Activated CD4-positive, alpha-beta T cell treated with anti-CD3 and anti-CD28 coated beads for 1 hour (primary cell): ENCODE measurements at places on chromosomes 12 and 14.

DNA sequence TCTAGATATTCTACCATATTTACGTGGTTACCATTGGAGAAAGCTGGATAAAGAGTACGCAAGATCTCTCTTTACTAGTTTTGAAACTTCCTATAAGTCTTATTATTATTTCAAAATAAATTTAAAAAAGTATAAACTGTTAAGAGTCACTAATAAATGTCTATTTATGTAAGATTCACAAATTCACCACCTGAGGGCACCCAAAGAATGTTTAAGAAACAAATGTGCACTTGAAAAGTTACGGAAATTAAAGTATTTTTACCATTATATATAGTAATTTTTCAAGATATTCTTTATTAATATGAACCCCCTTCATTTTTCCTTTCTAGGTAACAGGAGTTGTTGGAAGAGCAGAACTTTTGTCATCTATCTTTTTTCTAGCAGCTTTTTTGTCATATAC lies 11.9 kb downstream of the TMTC3 start:
- no peak for DNase-seq

- no peak for DNase-seq
These were observed 38.7 kb downstream of the TTC8 start for GRCh38 chr14:88863167-88863566.

- DNase-seq: no peak
These were observed 181.2 kb downstream of the EMP1 start for GRCh38 chr12:13377698-13378097.

GRCh38 chr14:79596551-79596950 lies 614.8 kb downstream of the DIO2 start:
- DNase-seq: no peak

GRCh38 chr14:53047307-53048069 lies 96.6 kb upstream of the FERMT2 start:
- DNase-seq: no peak

GRCh38 chr14:51139121-51139681 lies 44.3 kb upstream of the TRIM9 start:
- DNase-seq: no peak

GRCh38 chr14:59265808-59266207 lies 77.3 kb downstream of the DAAM1 start:
- DNase-seq: no peak

DNA sequence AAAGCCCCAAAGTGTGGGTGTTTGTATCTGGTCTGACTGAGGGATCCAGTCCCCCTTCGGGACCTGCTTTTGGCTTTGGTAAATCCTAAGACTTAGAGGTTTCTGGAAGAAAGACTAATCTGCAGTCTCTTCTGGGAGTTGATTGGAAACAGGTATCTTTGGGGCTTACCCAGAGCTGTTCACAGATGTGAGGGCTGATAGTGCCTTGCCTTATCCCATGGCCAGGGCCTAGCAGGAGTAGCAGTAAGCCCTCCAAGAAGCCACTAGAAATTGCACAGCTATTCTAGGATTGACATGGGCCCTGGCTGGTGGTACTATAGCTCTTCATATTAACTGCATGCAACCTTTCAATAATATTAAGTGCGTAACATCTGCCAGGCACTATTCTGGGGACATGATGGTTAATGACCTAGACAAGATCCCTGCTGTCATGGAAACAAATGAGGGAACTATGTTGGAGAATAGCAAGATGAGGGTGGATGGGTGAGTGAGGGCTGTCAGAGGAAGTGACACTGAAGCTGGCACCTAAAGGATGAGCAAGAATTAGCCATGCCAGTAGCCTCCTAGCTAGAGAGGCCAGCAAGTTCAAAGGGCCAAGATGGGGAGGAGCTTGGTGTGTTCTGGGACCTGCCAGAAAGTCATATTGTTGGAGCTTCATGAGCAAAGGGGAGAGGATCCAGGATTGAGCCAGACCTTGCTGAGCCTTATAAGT lies 71.7 kb downstream of the CRADD start:
- DNase-seq: no peak

- DNase-seq: no peak
These were observed 84.2 kb upstream of the BMP4 start for GRCh38 chr14:54040846-54041245.

DNA sequence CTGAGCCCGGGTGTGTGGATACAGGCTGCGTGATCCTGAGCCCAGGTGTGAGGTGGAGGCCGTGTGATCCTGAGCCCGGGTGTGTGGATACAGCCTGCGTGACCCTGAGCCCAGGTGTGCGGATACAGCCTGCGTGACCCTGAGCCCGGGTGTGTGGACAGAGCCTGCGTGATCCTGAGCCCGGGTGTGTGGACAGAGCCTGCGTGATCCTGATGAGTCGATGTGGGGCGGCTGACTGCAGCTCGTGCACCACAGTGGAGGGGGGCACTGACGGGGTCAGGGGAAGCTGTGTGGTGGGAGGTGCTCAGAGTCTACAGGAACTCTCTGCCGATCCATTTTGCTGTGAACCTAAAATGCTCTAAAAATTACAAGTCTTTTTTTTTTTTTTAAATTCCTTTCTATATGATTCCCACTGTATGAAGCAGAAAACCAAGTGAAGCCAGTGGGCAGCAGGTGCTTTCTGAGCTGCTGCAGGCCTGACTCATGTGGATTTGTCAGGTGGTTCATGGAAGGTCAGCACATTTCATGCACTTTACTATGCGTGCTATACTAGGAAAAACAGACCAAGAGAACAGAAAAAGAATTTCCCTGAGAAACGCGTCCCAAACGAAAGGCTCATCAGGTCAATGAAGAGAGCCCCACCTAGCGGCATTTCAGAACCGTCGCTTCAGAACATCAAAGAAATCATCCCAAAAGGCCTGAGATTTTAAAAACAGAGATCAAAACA lies 19.3 kb downstream of the BRF1 start:
- DNase-seq: no peak

GRCh38 chr12:48933664-48934311 lies 8.5 kb upstream of the FKBP11 start:
- DNase-seq: no peak

DNA sequence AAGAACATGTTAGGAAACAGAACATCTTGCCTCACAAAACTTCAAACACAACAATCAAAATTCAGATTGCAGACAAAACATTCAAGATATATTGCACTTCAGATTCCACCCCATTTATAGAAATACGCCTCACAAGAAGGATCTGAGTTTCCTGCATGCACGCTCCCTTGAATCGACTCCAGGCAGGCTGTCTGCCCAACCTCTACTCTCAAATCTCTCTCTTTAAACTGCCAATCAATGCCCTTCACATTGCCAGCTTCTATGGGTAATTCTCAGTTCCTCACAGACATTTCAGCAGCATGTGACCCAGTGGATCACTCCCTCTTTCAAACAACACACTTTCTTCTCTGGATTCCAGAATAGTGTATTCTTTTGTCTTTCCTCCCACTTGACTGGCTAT lies 184.1 kb downstream of the PRKD1 start:
- no peak for DNase-seq

DNA sequence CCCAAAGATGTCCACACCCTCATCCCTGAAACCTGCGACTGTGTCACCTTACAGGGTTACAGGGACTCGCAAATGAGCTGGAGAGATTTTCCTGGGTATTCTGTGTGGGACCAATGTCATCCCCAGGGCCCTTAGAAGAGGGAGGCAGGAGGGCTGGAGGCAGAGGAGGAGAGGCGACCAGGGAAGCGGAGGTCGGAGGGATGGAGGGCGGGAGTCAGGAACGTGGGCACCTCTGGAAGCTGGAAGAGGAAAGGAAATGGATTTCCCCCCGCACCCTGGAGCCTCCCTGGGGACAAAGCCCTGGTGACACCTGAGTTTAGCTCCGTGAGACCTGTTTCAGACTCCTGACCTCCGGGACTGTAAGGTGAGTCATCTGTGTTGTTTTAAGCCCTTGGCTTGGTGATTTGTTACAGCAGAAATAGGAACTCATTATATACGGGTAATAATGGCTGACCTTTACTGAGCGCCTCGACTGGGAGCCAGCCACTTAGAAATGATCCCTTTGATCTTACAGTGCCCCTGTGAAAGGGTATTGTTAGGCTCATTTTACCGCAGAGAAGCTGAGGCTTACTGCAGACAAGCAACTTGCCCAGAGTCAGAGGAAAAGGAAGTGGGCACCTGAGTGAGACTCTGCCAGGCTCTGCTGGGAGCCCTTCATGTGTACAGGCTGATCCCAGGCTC lies 29.3 kb upstream of the FZD10 start:
- DNase-seq: no peak

DNA sequence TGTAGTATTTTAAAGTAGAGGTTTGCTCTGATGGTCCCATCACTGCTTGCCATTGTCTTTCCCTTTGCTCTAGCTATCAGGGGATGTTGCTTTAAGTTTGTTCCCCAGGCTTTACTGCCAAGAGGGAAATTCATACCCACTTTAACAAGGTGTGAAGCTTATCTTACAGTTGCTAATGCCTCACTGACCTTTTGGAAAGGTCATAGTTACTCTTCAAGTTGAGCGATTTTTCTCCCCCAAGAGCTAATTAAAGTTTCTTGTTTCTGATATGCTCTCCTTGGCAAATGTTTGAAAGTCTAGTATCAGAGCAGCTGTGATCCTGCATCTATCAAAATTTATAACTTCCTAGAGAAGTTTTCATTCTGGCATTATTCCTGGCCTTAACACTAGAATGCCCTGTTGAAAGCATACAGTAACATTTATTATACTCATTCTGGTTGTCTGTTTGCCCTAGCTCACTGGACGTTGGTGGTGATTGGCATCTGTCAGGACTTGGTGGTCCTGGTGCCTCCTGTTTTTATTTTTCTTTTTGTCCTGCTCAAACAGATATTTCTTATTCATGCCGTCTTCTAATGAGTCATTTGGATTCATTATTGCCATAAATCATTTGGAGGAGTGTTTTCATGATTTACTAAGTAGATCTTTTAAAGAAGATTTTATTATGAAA lies 8.1 kb downstream of the ATP2A2 start:
- DNase-seq: no peak

GRCh38 chr14:24382064-24382371 lies 14.0 kb downstream of the NFATC4 start:
- no peak for DNase-seq

- no peak for DNase-seq
These were observed 29.0 kb downstream of the PDE6H start for GRCh38 chr12:15001733-15002382.

DNA sequence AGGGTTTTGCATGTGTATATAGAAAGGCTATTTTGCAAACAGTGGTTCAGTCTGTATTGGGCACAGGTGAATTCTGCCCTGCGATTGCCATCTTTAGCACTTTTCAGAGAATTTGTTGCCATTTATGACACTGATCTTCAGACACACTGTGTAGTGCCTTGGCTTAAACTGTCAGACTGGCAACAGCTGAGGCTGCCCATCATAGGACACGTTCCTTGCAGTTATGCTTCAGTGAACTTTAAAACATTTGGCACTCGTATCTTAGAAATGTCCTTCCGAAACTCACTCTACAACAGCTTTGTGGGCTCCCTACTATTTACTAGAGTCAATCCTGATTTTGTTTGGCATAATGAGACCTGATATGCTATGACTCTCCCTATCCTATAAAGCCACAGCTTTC lies 29.1 kb downstream of the AP5M1 start:
- no peak for DNase-seq

DNA sequence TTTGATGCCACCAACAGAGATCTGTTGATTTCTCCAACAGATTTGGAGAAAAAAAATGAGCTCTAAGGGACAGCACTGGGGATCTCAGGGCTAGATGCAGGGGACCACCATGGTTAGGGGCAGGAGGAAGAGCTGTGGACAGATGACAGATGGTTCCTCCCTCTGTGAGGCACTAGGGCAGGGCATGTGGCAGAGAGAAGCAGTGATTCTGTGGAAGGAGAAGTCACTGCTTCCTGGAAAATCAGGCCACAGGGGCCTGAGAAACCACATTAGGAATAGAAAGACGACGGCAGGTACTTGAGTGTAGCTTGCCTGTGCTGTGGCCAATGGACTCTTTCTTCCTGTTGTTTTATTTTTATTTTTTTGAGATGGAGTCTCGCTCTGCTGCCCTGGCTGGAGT lies 24.9 kb upstream of the TMED2 start:
- no peak for DNase-seq

DNA sequence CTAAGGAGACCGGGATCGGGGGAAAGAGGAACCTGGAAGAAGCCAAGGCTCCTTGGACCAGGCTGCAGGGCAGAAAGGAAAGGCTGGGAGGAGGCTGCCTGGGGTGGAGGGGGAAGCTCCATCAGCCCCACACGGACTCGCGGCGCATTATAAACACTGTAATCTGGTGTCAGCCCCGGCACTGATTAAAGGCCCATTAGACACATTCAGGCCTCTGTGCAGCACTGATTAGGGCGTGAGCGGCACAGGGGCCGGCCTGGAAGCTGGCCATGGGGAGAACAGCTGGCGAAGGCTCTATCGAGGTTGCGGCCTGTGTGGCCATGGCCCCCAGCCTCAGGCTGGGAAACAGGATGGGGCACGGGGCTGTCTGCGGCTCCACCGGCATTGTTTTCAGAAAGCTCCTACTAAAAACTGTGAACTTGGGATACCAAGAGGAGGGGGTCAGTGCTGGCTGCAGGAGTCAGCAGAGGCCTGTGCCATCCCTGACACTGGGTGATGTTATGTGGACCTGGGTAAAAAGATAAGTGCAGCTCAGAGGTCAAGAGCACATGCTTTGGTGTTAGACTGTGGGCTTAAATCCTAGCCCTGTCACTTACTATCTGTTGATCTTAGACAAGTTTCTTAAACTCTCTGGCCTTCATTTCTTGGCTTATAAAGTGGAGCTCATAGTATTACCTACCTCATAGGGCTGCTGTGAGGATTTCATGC lies 10.6 kb downstream of the ACVRL1 start:
- DNase-seq: no peak

DNA sequence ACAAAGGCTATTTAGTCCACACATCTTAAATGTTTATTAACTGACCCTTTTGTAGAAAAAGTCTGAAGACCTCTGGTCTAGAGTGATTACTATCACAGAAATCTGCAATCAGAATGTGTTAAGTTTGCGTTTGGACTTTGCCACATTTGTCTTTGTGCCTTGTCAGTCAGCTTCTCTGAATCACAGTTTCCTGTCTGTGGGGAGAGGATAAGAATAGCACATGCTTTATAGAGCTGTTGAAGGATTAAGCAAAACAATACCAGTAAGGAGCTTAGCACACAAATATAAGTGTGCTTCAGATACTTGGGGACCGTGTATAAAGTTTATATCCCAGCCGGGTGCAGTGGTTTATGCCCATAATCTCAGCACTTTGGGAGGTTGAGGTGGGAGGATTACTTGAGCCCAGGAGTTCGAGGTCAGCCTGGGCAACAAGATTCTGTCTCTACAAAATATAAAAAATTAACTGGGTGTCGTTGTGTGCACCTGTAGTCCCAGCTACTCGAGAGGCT lies 63.0 kb upstream of the BTG1 start:
- DNase-seq: no peak

DNA sequence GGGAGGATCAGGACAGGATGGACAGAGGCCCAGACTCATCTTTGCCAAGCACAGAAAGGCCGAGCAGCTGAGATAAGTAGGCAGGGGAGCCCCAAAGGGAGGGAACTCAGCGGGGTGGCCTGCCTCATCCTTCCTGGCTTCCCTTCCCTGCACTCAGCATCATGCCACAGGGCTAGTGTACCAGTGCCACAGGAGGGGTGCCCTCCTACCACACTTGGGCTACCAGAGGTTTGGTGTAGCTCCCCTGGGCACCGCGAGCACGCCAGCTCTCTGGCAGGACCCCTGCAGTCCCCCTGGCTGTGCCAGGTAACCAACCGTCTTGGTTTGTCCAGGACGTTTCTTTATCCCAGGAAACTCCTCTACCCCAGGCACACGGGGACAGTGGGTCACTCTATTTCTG lies 123.5 kb downstream of the ESRRB start:
- DNase-seq: no peak

- no peak for DNase-seq
These were observed 7.9 kb downstream of the B4GALNT3 start for GRCh38 chr12:467591-467990.

- peak; percentile 26 for DNase-seq
These were observed 606 bp downstream of the EP400 start for GRCh38 chr12:131950182-131950913.
